Kidney tubule cell (primary cell): ENCODE measurements at places on chromosomes 13 and 19.

DNA sequence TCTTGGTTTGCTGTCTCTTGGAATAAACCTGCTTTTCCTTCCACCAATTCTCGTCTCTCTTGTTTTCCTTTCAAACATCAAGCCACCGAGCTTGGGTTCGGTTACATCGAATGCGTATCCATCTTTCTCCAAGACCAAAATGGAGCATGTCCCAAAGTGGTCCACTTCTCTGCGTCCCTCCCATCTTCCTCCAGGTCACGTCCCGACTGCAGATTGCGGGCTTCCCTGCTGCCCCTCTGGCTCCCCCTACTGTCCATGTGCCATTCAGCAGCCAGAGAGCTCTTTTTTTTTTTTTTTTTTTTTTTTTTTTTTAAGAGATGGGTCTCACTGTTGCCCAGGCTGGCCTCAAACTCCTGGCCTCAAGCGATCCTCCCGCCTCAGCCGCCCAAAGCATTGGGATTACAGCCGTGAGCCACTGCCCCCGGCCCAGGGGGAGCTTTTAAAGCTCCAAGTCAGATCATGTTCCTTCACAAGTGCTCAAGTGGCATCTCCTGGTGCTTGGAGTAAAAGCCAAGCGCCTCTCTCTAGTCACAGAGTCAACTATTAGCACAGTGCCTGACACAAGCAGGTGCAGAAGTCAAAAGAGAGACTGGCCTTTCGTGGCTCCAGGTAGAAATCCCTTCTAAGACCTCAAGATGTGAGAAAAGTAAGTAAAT lies 10.0 kb downstream of the COL5A3 start:
- DNase-seq, result peak; percentile 63

DNA sequence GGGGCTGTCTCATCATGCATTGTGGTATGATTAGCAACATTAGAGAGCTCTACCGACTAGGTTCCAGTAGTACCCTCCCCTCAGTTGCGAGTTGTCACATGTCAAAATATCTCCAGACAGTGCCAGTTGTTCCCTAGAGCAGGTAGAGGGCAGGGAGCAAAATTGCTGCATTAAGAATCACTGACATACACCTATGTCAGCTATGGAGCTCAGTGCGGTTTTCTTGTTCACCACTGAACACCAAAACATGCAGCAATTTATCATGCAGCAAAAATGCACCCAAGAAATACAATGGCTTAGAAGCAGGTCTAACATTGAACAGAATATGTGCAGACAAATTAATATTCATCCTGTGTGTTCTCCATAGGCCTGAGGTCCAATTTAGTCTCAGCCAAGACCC lies 186.9 kb upstream of the STARD13 start:
- DNase-seq, result no peak

DNA sequence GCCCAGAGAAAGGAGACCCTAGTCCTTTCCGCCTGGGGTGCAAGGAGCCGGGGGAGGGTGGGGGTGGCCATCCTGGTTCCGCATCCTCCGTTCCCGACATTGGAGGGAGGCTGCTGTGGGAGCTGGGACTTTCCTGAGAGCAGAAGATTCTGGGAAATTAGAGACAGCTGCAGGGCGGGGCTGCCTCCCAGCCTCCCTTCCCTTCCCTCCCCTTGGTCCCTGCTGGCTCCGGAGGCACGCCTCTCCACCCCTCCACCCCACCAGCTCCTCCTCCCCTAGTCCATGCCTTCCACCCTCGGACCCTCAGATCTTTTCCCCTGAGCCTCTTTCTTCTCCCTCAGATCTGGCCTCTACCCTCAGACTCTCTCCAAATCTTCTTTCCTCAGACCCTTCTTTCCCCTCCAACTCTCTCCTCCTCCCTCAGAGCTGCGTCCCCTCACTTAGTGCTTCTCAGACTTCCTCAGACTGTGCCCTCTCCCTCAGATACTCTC lies 3.1 kb upstream of the BCL3 start:
- peak; percentile 65 for DNase-seq

GRCh38 chr19:29753190-29753933 lies 38.3 kb upstream of the C19orf12 start:
- no peak for DNase-seq

DNA sequence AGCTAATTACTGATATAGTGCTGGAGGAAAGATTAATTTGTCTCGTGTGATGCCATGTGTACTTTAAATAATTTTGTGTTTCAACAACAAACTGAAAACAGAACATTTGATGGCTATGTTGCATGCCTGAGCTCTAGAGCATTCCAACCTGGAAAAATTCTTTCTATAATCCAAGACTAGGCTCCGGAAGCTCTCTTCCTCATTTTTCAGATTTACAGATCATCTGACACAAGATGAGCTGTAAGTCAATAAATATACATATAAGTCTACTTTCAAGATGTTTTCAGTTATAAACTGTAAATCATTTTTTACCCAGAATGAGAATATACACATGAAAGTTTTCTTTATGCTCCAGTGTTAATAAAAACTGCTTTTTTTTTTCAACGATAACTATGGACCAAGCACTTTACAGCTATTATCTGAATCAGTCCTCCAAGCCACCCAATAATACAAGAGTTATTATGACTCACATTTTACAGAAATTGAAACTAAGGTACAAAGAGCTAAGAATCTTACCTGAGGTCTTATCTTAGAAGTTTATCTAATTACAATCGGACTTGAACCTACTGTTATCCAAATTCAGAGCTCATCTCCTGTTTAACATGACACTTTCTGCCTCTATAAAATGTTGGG lies 6.4 kb upstream of the FOXO1 start:
- DNase-seq, result no peak

GRCh38 chr19:45569619-45570421 lies 14.8 kb downstream of the OPA3 start:
- peak; percentile 53 for DNase-seq

DNA sequence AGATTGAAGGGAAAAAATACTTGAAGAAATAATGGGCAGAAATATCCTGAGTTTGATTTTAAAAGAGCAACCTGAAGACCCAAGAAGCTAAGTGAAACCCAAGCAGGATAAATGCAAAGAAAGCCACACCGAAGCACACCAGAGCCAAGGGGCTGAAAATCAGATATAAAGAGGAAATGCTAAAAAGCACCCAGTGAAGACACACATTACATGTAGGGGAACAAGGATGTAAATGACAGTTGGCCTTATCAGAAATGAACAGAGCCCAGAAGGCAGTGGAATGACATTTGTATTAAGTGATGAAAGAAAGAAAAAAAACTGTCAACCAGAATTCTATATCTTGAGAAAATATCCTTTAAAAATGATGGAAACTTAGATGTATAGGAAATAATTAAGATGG lies 139.1 kb downstream of the SLC7A1 start:
- no peak for DNase-seq

DNA sequence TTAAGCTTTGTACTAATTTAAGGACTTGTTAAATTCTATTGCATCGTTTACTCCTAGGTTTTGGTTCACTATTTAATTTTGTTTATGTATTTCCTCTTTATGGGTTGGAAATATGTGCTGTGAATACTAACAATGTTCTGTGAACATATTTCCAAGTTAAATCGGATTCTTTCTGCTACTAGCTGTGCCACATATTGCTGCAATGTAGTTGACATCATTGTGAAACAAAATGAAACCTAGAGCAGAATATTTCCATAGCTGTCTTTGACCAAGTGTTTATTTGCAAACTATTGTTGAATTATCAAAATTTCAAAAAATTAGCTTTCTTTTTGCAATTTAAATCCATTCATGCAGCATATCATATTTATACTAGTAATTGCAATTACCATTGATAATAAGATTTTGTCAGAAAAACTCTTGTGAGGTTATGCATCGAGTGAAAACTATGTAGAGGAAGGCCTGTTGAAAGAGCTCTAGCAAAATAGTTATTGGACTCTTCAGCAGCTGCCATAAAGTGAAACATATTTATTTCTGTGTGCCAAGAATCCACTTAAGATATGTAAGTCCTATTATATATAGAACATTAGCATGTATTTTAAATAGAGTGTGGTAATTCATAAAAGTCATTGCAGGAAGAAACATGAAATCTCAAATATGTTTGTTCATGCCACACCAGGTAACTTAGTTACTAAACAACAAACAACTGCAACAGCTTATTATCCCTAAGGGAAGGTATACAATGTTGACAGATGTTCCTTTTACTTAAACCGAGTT lies 575.1 kb downstream of the SLITRK6 start:
- DNase-seq, result no peak

GRCh38 chr13:76386321-76386720 lies 499.9 kb downstream of the KCTD12 start:
- no peak for DNase-seq

DNA sequence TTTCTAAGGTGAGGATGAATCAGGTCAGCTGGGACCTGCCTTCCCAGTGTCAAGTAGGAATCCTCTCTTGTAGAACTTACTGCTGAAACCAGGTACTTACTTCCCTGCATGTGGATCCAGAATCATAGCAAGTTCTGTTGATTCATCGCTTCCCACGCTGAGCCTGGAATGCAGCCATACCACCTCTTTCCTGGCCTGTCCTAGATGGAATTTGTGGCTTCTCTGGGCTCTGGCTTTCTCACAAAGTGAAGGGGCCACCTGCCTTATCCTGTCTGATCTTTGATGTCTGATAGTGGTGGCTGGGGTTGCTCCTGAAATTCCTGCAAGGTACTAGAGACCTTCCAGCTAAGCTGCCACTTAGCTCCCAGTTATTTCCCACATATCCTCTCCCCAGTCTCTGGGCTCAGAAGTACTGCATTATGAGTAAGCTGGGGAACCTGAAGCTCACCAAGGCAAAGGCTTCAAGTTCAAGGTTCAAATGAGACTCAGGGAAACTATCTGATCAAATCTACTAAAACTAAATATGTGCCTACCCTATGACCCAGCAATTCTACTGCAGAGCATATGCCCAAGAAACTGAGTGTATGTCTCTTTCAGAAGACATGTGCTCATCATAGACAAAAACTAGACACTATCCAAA lies 103.5 kb downstream of the SUCLA2 start:
- DNase-seq, result peak; percentile 59

GRCh38 chr19:892243-892893 lies 619 bp downstream of the MED16 start:
- DNase-seq, result no peak

DNA sequence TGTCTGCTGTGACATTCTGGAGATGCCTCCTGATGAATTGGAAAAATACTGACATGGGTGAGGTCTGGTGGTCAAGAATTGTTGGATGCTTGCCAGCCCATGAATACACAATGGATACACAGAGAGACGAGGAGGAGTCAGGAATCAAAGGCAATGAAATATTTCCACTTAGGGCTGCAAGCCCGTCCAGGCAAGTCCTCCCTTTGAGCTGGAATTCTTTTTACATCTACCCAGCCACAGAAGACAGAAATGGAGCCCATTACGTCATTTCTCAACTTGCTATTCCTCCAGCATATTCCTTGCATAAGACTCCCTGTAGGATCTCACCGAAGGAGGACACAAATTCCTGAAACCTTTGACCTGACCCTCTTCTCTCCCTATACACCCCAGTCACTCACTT lies 15.7 kb upstream of the IGFL4 start:
- no peak for DNase-seq

DNA sequence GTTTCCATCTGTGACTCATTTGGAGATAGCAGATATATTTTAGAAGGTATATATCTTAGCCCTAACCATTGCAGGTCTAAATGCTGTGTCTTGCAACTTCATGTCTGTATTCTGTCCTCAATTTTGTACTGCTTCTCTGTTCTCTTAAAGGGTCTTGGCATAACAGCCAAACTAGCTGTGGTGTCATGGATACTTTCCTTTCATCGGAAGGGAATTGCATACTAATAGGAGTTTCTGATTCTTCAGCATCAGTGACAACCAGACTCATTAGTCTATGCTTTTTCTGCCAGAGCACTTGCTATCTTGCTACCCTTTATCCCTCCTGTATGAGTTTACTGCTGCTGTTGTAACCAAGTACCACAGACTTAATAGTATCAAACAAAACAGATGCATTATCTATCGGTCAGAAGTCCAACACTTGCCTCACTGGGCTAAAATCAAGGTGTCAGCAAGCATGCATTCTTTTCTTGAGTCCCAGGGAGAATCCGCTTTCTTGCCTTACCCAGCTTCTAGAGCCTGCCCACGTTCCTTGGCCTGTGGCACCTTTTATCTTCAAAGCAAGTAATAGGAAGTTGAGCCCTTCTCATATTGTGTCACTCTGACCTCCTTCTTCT lies 253.1 kb downstream of the HS6ST3 start:
- no peak for DNase-seq

GRCh38 chr19:17339088-17339741 lies 1.9 kb downstream of the GTPBP3 start:
- no peak for DNase-seq

- no peak for DNase-seq
These were observed 29.4 kb downstream of the KLF12 start for GRCh38 chr13:74104661-74105275.
